ENCODE measurements at places on chromosomes 12 and 14.

DNA sequence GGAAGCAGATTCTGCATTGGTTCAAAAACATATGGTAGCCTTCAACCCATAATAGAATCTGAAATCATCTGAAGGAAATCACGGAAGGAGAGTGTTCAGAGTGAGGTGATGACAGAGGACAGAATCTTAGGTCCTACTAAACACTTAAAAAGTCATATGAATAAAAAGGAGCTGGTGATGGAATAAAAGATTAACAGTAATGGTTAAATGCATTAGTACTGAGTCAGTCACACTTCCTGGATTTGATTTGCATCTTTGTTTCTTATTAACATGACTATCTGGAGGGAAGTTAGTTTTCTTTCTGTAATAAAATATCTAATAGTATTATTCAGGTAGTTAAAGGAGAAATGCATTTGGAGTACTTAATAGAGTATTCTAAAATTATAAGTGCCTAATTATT is 296.3 kb upstream of the ATXN7L3B start:
- DNase-seq = no peak

GRCh38 chr14:61530896-61531295 is 164.4 kb upstream of the HIF1A start:
- no peak for DNase-seq

GRCh38 chr12:71152851-71153250 is 4.9 kb downstream of the TSPAN8 start:
- DNase-seq = no peak

DNA sequence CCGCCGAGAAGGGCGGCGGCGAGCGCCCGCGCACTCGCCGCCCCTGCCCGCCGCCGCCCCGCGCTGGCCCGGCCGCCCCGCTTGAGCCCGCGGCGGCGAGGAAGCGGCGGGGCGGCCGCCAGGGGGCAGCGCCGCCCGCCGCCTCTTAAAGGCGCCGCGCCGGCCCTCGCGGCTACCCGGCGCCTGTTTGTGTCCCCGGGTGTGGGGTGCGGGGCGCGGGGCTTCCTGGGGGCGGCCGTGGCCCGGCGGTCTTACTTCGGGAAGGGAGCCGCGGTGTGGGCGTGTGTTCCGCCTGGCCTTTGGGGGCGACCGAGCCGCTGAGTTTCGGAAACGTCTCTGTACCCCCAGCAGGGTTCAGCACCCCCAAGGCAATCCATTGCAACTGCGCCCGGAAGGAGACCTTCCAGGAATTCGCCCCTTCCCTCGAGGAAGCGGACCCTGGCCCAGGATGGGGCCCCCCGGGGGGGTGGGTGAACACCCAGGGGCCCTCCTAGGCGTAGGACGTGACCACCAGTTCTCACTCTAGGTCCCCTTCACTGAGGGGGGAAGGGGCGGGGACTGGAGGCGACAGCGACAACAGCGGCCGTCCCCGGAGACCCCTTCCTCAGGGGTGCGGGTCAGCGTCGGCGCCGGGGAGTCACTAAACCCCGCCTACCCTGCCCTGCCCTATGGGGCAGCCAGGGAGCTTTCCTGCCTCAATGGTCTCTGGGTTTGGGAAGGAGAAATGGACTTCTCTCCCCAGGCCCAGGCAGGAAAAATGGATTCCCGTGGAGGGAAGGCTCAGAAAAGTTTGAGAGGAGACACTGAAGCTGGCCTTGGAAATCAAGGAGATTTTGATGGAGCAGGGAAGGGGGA is at the start of gene ITPK1:
Gene ITPK1, minus strand, starts transcription at position 105 of the 855 bp plus-strand sequence. CDS start 762 bp downstream, outside the sequence.
- peak; percentile 78 for DNase-seq

- DNase-seq = no peak
Measured at GRCh38 chr14:102645746-102646440, 53.4 kb downstream of the RCOR1 start.

- DNase-seq = no peak
Measured at GRCh38 chr12:123723011-123723410, 10.9 kb downstream of the ATP6V0A2 start.

GRCh38 chr12:127881371-127882140 is 385.4 kb upstream of the TMEM132C start:
- DNase-seq = no peak

DNA sequence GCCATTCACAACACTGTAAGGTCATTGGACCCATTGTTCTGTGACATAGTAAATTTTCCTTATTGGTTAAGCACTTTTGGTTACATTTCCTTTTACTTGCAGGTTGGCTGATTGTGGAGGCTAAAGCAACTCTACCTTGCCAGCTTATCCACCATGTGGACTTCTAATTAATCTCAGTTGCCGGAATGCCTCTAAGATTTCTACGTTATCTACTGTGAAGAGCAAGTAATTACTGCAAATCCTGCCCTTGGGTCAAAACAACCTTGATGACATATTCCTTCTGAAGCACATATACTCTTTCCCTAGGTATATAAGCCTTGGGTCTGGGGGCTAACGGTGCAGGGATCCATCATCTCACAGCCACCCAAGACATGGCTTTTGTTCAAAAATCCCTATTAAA is 19.5 kb upstream of the MORN3 start:
- DNase-seq = no peak

DNA sequence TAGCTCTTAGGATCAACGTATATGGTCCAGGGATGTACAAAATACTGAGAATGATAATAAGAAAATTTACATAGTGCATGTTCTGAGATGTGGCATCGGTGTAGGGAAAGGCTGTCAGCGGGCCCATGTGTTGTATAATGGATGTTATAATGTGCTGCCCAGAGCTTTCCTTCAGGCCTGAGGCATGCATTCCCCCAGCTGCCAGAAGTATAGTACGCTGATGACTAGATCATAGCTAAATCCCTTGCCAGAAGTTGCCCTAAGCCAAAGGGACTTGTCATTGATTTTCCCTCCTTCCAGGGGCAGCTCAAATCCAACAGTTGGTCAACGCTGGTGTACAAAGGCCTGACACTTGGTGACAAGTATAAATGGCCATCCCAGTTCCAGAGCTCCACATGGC is 6.5 kb upstream of the OR11G2 start:
- no peak for DNase-seq

- DNase-seq = no peak
Measured at GRCh38 chr14:23521785-23522640, 29.6 kb downstream of the ZFHX2 start.
